ENCODE measurements at places on chromosomes 16 and 17.

GRCh38 chr17:55969562-55970324 lies 183.5 kb upstream of the ANKFN1 start:
- DNase-seq, result no peak

DNA sequence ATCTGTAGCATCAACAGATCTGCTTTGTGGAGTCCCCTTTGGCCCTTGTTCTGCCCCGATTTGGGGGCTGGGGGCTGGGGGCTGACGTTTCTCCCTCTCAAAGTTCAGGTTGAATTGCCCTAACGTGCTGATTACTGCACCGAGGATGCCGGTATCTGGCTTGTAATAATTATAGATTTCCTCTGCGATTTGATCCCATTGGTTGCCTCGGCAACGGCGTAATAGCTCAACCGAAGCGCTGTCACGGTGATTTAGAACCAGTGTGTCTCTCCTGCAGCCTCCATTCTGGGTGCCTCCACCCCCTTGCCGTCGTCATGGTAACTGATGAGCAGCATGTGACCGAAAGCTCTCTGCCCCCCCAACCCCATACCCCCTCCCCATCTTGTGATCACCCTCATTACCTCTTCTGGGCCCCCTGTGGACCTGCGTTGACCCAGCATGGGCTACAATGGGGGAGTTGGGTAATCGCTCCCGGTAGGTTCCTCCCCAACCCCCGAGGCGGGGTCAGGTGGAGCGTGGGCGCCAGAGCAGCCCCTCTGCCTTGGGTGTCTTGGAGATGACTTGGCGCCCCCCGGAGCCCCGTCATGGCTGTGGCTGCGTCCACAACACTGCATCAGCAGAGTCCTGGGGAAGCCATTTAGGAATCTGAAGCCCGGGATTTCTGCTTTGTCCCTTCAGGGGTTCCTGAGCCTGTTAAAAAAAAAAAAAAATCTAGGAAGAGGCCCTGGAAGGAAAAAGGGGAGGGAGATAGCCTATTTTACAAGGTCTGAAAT lies 38.4 kb downstream of the ABAT start:
- DNase-seq, result peak; percentile 77

DNA sequence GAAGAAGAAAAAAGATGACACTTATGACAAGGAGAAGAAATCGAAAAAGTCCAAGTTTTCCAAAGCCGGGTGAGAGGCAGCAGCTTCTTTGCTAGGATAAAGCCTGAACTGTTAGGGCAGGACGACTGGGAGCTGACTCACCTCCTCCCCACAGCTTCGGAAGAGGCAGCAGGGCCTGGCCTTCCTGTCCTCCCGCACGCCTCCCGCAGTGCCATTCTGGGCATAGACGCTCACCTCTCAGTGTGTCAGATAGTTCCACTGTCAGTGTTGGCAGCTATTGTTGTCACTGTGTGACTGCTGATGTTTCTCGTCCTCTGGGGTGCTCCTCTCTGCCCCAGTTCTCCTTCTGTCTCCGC lies 12.6 kb downstream of the UBN1 start:
- DNase-seq, result no peak

GRCh38 chr16:74462361-74462760 lies 41.1 kb upstream of the CLEC18B start:
- DNase-seq, result no peak

GRCh38 chr16:68344252-68344651 lies 33.4 kb downstream of the PRMT7 start:
- DNase-seq, result no peak

DNA sequence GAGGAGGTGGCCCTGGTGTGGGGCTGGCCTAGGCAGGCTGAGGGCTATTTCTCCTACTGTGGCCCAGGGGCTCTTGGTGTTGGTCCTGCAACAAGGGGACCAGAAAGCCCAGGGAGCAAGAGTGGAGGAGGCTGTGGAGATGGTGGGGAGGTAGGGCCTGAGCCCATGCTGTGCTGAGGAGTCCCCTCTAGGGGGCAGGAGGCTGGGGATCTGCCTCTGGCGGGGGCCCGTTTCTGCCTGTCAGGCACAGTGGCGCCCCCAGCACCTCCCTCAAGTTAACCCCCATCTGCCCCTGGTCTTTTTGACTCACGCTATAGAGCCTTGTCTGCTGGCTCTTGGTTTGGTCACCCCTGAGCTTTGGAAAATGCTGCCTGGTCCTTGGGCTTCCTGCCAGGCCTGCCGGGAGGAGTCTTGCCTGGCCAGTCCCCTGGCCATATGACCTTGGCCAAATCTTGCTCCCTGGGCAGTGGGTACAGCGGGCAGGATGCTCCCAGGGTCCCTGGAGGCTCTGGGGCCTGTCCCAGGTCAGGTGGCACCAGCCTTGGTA lies 5.9 kb downstream of the BAIAP2 start:
- no peak for DNase-seq

DNA sequence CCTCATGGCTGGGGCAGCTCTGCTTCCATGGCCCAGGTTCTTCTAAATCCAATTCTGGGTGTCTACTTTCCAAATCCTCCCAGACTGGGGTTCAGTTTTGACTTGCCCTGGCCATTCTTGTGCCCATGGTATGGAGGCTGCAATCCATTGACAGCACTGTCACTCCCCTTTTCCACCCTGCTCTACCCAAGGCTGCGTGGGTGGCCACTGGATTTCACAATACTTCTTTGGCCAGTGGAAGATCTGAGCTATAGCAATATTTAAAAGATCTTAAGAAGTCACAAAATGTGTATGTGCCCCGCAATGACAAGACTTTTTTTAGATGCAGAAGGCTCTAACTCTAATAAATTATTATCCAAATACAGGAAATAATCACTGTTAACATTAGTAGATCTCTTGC lies 329.4 kb upstream of the CCL2 start:
- no peak for DNase-seq

- peak; percentile 84 for DNase-seq
Measured at GRCh38 chr17:5526821-5527598, 40.6 kb downstream of the MIS12 start.

GRCh38 chr17:18968345-18968744 lies 16.4 kb downstream of the SLC5A10 start:
- DNase-seq, result no peak

DNA sequence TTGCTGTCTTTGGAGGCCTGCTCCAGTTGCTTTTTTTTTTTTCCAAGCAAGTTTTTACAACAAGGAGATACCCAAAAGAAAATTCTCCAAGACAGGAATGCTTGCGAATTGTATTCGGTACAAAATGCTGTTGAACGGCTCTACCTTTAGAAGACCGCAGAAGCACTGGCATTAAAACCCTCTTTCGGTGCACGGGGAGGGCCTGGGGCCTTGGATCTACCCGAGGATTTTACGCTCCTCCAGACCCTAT lies 1.3 kb upstream of the HELZ start:
- no peak for DNase-seq

DNA sequence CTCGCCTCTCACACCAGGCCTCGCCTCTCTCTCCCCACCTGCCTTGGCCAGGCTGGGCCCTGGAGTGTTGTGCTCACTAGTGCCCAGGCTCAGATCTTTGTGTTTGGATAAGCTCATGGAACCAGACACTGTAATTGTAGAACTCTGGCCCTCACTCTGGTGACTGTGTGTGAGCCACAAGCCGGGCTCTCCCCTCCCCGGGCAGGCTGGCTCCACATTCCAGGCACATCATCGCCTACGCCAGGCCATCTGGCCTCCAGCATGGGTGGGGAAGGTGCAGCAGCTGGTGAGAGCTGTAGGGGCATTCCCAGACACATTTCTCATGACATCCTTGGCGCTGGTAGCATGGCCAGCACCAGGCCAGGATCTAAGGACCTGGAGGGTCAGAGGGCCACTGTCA lies 202.3 kb downstream of the RAB11FIP4 start:
- no peak for DNase-seq

DNA sequence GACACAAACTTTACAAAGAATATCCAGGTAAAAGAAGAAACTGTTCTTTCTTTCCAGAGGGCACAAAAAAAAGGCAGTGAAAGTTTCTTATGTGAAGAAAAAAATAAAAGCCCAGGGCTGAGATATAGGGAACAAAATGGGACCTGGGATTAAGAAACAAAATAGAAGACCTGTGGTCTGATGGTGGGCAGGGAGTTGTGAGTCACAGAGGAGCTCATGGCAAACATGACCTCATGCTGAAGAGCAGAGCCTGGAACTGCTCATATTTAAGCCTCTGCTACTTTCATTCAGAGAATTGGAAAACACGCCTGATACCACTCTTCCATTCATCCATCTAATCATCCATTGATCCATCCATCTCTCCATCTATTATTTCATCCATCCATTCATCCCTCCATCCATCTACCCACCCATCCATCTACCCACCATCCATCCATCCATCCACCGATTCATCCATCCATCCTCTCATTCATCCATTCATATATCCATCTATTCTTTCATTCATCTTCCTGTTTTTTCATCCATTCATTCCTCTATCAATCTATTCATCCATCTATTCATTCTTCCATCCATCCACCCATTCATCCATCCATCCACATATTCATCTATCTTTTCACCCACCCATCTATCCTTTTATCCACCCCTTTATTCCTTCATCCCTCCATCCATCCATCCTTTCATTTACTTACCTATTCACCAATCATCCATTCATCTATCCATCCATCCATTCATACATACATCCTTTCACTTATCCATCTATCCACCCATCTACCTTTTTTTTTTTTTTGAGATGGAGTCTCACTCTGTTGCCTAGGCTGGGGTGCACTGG lies 30.0 kb downstream of the WFDC1 start:
- no peak for DNase-seq

GRCh38 chr17:73538445-73538844 lies 105.8 kb downstream of the SDK2 start:
- DNase-seq, result no peak

DNA sequence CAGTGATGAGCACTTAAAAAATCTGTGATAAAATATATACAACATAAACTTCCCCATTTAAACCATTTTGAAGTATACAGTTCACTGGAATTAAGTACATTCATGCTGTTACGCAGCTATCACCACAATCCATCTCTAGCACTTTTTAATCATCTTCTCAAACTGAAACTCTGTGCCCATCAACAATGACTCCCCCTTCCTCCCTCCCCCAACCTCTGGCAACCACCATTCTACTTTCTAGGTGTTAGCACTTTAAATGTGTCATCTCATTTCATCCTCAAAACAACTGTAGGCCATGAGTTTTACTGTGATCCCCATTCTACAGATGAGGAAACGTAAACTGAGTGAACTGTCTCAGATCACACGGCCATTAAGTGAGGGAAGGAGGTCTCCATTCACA lies 13.8 kb upstream of the TMEM98 start:
- DNase-seq, result no peak

- no peak for DNase-seq
Measured at GRCh38 chr16:83335076-83335475, 472.7 kb upstream of the HSBP1 start.

DNA sequence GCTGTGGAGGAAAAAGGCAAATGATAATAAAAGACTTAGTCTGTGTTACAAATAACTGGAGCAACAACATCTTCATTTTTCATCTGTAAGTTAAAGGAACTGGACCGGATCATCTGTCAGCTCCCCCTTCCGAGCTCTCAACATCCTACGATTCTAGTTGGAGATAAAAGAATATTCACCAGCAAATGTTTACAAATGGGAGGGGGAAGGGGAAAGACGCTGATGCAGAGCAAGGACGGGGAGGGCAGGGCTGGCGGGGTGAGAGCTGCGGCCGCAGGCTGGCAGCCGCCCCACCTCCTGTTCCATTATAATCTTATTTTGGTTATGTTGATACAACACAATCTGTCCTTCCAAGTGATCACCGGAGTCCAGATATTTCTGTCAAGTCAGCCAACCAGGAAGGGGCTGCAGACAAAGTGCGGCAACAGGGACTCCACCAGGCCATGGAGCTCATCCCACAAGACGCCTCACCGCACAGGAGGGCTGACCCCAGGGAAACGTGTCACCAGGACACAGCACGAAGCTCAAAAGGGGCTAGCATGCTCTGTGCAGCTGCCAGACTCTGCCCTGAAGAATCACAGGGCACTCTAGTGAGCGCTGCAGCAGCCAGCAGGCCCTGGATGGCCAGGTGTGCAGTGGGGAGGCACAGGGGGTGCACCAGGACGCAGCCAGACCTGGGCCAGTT lies 19.7 kb downstream of the FBXO31 start:
- no peak for DNase-seq

DNA sequence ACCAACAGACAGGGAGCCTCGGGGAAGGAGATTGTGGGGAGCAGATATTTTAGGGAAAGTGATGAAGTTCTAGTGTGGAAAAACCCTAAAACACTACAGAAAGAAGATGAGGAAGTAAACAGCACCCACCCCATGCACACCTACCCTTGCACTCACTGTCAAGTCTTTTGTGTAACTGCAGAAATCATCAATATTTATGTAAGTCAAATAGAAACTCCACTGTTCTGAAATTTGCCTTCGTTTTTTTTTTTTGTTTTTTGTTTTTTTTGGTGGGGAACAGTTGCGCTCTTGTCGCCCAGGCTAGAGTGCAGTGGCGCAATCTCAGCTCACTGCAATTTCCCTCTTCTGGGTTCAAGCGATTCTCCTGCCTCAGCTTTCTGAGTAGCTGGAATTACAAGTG lies 273.4 kb downstream of the CPPED1 start:
- DNase-seq, result no peak

- no peak for DNase-seq
Measured at GRCh38 chr17:79255456-79255855, 180.8 kb downstream of the ENGASE start.

GRCh38 chr16:50338371-50339231 lies 30.2 kb downstream of the BRD7 start:
- DNase-seq, result no peak

GRCh38 chr17:40724656-40725055 lies 21.1 kb upstream of the KRT24 start:
- DNase-seq, result no peak

- DNase-seq, result no peak
Measured at GRCh38 chr17:81646869-81647600, 9.3 kb downstream of the PDE6G start.

DNA sequence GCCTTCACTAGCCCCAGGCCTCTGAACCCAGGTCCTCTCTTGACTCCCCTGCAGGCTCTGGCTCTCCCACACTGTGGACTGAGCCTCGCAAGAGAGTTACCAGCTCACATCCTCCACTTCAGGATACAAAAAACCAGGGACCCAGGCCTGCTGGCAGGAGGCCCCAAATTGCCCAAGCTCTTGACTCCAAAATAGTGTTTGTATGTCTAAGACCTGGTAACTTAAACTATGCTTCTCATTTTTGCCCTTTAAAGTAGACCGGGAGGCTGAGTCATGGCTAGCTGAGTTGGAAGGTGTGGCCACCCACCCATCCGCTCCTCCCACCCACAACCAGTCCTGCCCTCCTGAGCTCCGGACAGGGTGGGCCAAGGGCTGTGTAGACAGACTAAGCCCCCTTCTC lies 250.0 kb downstream of the SOX9 start:
- no peak for DNase-seq

DNA sequence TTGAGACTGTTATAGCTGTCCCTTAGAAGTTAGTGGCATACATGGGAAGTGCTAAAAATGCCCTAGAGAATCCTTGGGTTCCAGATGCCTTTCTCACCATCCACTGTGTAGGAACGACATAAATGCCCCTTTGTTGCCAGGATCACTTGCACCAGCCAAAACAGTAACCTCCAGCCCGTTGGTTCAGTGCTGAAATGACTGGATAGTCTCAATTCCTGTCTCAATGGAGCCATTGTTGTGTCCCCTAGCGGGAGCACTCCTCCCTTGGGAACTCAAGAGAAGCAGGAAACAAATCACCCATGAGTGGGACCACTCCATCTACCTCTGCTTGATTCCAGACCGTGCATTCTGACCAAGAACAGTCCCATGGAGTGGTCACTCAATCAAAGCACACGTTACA lies 23.1 kb downstream of the MPHOSPH6 start:
- DNase-seq, result peak; percentile 62

All from dorsolateral prefrontal cortex (tissue), 122 donors.